NCI-H146 (cell line): ENCODE measurements at places on chromosomes 1 and 21.

GRCh38 chr1:56774067-56774609 is 45.1 kb downstream of the FYB2 start:
- no peak for DNase-seq

- DNase-seq = no peak
Measured at GRCh38 chr1:94193128-94193527, 44.3 kb downstream of the ARHGAP29 start.

DNA sequence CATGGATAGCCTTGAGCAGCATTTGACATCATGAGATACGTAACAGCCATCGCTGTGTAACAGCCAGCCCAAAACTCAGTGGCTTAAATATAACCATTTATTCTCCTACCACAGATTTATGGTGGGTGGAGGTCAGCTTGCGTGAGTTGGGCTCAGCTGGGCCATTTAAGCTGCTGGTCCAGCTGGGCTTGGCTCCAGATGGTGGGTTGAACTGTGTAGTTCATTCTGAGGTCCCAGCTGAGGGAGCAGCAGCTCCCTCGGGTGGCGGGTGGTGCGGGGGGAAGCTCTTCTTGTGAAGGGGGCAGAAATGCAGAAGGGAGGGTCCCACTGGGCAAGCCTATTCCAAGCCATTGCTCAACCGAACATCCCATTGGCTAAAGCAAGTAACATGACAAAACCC is 75.9 kb downstream of the IGSF21 start:
- DNase-seq = no peak

GRCh38 chr1:232991238-232991637 is 40.8 kb downstream of the NTPCR start:
- no peak for DNase-seq

- DNase-seq = peak; percentile 22
Measured at GRCh38 chr1:10643607-10644306, 152.7 kb downstream of the CASZ1 start.

DNA sequence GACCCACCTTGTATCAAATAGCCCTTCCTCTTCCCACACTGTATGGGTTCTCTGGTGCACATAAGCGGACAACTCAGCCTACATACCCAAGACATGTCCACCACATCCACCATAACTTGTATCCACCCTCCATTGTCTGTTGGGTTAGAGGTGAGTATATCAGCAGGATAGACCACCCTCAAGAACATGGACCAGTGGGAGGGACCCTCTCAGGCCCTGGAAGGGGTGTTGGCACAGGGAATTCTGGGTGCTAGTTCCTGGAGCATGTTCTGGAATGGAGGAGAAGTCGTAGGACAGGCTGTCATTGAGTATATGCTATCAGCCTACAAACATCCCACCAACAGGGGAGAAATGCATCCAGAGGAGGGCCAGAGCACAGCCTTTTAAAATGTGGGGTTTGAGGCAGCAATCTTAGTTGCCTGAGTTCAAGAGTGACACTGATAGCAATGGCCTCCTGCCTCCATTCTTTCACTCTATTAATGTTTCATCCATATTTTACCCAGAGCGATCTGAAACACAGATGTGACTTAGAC is 7.5 kb downstream of the CD55 start:
- no peak for DNase-seq

DNA sequence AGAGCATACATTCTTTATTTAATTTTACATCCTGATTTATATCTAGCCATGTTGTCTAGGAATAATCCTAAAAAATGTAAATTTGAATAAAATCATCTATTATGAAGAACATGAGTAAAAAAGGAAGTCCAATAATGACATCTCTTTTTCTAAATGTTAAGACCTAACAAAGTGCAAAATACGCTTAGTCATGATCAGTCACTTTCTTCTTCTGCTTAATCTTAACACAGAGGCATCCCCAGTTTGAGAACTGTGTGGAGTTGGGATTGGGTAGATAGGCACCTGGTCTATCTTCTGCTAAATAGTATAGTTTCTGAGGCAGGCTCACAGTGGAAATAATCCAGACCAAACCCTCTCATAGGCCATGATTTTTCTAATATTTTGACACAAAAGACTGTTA is 311.7 kb upstream of the LRRC7 start:
- DNase-seq = no peak

GRCh38 chr1:157992031-157992832 is 1.2 kb upstream of the KIRREL1 start:
- peak; percentile 11 for DNase-seq

DNA sequence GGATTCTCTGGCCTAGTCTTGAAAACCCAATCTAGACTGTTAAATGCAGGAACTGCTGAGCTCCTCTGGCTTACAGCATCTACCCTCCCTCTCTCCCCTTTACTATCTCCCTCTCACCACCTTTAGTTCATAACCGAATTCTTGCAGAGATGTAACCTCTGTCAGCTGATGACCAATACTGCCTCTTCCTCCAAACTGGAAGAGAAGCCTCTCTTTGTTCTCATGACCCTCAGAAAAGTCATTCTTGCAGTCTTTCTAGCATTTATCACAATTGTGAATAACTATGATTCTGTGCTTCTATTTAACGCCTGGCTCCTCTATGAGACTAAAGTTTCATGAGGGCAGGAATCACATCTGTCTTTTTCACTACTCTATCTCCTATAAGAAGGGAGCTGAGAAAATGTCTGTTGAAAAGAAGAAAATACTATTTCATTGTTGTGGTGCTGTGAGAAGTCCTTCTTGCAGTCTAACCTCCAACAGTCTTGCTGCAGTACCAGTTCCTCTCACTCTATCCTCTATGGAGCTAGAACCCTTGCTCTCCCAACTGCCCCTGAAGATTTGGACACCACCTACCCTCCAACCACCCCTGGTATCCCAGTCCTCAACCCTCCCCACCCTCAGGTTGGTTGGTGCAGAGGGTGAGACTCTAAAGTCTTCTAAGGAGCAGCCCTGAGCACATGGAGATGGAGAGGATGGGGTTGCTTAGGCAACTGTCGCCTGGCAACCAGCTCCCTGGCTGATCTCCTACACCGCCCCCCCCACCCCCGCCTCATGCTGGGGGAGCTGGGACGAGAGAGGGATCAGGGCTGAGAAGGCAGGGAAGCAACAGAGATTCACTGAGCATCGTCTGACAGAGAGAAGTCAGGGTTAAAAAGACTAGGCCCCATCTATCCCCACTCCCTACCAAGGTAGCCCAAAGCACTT is 13.9 kb downstream of the MEF2D start:
- no peak for DNase-seq

DNA sequence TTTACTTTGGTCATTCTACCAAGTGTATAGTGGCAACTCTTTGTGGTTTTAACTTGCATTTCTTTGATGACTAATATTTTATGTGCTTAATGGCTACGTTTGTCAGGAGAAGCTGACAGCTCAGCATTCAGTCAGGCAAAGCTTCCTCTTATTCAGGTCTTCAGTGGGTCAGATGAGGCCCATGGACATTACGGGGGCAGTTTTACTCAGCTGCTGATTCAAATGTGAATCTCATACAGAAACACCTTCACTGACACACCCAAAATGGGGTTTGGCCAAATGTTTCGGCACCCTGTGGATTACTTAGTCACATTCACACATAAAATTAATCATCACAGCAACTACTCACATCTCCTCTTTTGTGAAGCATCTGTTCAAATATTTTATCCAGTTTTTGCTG is 104.9 kb upstream of the PLD5 start:
- DNase-seq = peak; percentile 3

DNA sequence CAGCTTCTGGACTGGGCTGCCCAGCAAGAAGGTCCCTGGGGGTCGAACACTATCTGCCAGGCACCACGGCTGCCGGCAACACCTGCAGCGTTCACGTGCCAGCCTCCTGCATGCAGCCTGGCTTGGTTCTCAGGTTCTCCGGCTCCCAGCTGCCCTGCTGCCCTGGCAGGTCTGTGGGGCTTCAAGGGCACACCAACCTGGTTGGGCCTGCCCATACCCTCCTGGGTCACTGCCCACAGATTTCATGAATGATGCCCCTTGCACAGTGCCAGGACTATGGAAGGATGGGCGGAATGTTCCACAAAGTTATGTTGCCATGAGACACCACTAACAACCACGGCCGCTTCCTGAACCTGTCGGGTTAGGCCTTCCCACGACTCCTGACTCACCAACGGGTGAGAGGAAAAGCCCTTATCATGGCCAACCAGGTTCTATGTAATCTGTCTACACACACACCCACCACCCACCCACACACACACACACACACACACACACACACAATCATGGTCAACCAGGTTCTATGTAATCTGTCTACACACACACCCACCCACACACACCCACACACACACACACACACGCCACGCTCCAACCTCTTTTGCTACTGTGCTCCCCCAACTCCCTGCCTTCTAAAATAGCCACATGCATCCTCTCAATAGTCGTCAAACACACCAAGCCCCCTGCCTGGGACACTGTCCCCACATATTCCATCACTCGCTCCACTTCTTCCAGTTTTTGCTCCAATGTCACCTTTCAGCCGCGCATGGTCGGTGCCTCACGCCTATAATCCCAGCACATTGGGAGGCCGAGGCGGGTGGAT is 32.2 kb downstream of the HSPG2 start:
- DNase-seq = no peak

DNA sequence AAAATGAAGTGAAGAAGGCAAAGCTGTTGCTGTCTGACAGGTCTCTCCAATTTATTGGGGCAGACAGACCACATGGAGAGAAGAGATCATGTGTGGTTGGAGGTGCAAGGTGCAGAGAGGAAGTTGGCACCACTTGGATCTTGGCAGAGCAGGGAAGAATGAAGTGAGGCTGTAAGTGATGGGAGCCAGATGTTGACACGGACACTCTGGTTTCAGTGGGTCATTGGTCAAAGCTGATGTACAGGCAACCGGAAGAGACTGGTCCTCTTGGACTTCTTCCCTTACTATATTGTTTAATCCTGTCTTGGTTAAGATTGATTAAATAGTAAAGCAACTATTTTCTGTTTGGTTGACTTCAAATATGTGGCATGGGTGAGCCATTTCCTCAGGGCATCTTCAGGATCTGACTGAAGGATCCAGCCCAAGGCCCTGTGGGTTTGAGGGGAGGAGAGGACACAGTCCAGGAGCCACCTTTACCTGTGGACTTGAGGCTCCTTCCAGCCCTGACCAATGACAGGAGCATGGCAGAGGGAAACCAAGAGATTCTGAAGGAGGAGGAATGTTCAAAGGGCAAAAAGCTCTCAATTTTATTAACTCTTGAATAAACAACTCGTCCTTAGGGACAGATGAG is 49.4 kb downstream of the NENF start:
- DNase-seq = no peak

DNA sequence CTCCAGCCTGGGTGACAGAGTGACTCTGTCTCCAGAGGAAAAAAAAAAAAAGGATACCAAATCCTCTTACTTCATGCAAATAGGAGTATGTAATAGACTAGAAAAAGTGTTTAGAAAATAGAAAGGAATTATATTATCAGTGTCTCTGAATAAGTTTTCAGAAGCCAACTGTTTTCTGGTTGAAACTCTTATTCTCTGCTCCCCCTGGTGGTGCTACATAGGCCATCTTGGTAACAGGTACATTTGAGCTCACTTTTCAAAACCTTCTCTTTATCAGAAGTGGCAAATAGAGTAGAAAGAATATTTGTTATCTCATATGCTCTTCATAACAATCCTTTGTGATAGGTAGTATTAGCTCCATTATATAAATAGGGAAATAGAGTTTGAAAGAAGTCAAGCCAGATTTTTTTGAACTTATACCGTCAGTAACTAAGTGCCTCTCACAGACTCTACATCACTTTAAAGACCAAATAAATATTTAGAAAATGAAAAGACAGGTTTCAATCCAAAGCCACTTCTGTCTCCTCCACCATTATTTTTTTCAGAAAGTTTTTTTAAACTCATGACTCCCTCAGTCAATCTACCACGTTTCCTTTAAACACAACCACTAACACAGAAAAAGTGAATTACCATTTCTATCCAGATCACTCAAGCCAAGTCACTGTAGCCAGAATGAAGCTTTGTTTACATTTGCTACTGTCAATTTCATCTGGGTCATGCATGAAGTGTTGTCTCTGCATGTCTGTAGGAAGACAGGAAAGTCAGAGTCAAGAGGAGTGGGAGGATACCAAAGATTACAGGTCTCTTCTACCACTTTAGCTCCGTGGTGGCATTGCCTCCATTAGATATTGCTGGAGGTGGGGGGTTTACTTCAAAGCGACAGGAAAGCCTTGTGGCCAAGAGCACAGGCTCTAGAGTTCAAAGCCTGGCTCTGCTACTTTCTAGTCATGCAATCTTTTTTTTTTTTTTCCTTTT is 45.6 kb downstream of the IL23R start:
- DNase-seq = peak; percentile 19

GRCh38 chr1:203114202-203114601 is 13.3 kb upstream of the ADORA1 start:
- no peak for DNase-seq

DNA sequence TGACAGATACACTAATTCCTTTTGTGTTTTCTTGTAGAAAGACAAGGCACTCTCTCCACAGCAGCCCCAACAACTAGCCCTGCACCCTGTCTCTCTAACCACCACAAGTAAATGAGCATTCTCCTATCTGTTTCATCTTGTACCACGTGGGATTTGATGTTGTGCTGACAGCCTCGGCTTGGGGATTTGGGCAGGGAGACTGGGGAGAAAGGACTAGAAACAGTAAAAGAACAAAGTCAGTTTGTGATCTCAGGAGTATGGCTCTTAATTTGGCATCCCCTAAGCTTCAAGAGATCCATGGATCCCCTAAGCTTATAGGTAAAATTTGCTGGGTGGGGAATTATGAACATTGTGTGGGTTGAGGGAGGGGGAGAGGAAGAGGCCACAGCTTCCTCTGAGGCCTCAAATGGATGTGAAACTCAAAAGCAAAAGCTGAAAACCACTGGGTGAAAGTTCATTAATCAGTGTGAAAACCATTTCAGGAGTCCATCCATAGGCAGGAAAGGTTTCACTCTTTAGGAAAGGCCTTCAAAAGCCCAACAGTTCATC is 3.1 kb downstream of the C1orf162 start:
- no peak for DNase-seq

DNA sequence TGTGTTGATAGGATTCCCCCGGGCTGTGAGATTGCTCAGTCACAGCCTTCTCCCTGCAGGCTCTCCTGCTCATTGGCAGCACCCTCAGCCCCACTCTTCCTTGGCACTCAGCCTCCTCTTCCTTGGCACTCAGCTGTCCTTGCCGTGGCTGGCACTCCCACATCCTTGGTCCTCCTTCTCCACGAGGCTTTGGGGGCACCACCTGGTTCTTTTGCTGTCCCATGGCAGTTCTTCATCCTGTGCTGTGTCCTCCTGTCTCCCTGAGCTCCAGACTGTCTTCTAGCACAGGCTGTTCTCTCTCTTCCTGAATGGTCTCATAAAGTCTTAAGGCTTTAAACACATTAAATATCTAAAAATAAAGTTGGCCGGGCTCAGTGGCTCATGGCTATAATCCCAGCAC is 27.0 kb downstream of the PKNOX1 start:
- no peak for DNase-seq

GRCh38 chr1:230768903-230769570 is 21.8 kb downstream of the CAPN9 start:
- DNase-seq = no peak

- no peak for DNase-seq
Measured at GRCh38 chr21:44420416-44421205, 34.7 kb upstream of the LRRC3 start.

- no peak for DNase-seq
Measured at GRCh38 chr1:172343240-172344160, 77.0 kb upstream of the C1orf105 start.
